ENCODE measurements at places on chromosomes 4 and X.
A peak's percentile ranks its signal among the peaks of the same experiment; 100 is the strongest.

- H3K4me3 ChIP-seq, result no peak overlapping the region
- H3K4me1 ChIP-seq, result no peaks in the 10 kb centered on the region
- no peaks in the 10 kb centered on the region for H3K27me3 ChIP-seq
- no peak for DNase-seq
Measured at GRCh38 chr4:69589884-69590283, 49.6 kb downstream of the UGT2A2 start.

DNA sequence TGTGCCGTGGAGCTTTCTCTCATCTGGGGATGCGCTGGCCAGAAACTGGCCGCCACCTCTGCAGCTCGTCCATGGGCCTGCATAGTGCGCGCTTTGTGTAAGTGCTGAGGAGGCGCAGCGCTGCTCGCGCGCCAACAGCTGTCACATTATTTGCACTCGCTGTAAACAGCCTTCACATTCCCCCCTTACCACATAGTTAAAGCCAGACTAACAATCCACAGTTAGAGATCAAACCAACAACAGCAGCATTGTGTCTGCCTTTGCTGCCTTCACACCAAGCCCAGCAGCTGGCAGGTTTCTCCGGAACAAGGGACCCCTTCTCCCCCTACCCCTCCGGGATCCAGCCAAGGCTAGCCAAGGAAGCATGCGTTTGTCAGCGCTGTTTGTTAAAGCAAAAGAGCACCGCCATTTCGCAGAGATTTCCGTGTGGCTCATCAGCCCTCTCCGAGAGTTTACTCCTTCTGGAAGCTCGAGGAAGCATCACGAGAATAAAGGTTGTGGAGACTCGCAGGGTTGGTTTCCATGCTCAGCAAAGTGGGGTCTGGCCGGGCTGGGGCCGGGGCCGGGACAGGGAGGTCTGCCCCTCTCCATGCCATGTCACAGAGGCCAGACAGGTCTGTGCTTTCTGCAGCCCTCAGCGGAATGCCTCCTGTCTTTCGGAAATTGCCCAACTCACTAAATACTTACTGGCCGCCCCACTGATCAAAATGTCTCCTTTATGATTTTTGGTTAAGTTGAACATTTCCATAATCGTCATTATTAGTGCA, 11.0 kb downstream of the BCOR start:
- no peak overlapping the region for H3K27ac ChIP-seq
- no peaks in the 10 kb centered on the region for H3K36me3 ChIP-seq
- no peaks in the 10 kb centered on the region for H3K27me3 ChIP-seq
- peaks cover 30% of the 10 kb centered on the region for H3K4me1 ChIP-seq
- DNase-seq, result no peak

- peak overlapping the region; percentile 61 for H3K27ac ChIP-seq
- peaks cover 11% of the 10 kb centered on the region for H3K4me1 ChIP-seq
- no peaks in the 10 kb centered on the region for H3K27me3 ChIP-seq
Measured at GRCh38 chrX:129961180-129962083, 21.0 kb upstream of the BCORL1 start.

DNA sequence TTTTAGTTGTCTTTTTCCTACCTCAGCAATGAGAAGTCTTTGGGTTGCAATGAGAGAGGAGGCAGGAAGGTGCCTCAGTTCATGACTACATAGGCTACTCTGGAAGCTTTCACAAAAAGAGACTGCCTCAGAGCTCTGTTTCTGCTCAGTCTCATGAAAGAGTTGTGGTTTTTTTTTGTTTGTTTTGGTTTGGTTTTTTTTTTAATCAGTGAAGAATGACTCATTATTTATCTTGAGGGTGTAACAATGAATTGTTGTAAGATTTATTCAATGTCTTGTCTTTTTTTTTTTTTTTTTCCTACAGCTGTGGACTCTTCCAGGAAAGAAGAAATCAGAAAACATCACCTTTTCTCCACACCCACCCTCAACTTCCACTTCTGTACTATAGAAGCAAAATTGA, 67.5 kb upstream of the CXCL13 start:
- no peak overlapping the region for H3K27ac ChIP-seq
- DNase-seq, result no peak
- H3K4me3 ChIP-seq, result no peak overlapping the region

GRCh38 chrX:26254436-26254835, 38.5 kb downstream of the MAGEB5 start:
- no peak for DNase-seq
- no peaks in the 10 kb centered on the region for H3K36me3 ChIP-seq
- H3K27ac ChIP-seq, result no peak overlapping the region
- H3K4me1 ChIP-seq, result no peaks in the 10 kb centered on the region
- H3K27me3 ChIP-seq, result no peaks in the 10 kb centered on the region

- no peaks in the 10 kb centered on the region for H3K4me1 ChIP-seq
- no peaks in the 10 kb centered on the region for H3K36me3 ChIP-seq
- no peak for DNase-seq
- no peak overlapping the region for H3K4me3 ChIP-seq
- peaks cover 29% of the 10 kb centered on the region for H3K27me3 ChIP-seq
Measured at GRCh38 chr4:68369142-68369805, 19.4 kb upstream of the YTHDC1 start.

- no peak overlapping the region for H3K27ac ChIP-seq
- H3K27me3 ChIP-seq, result no peaks in the 10 kb centered on the region
- no peak overlapping the region for H3K4me3 ChIP-seq
- no peaks in the 10 kb centered on the region for H3K4me1 ChIP-seq
Measured at GRCh38 chr4:166042510-166043055, 169.5 kb downstream of the TLL1 start.

DNA sequence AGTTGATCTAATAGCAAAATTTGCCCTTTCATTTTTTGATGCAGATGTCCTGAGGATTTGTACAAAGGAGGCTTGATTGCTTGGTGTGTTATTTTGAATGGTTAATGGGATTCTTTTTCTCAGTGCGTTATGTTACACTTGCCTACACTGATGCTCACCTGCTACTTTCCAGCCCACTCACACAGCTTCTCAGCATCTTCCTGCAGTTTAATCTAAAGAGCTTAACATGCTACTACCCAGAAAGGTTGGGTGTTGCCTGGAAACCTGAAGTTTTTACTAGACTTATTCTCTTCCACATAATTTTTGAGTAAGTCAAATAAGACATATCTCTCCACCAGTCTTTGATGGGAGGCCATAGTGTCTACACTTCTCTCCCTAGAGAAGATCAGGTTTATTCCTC, 9.9 kb upstream of the GPR101 start:
- H3K4me1 ChIP-seq, result no peaks in the 10 kb centered on the region
- H3K27me3 ChIP-seq, result peaks cover 9% of the 10 kb centered on the region
- no peaks in the 10 kb centered on the region for H3K36me3 ChIP-seq

GRCh38 chr4:46870411-46870810, 38.6 kb downstream of the COX7B2 start:
- H3K36me3 ChIP-seq, result no peaks in the 10 kb centered on the region
- no peak for DNase-seq
- no peak overlapping the region for H3K27ac ChIP-seq
- no peak overlapping the region for H3K4me3 ChIP-seq
- no peaks in the 10 kb centered on the region for H3K4me1 ChIP-seq

GRCh38 chr4:137638934-137639333, 106.6 kb upstream of the PCDH18 start:
- H3K4me1 ChIP-seq, result no peaks in the 10 kb centered on the region
- no peak overlapping the region for H3K4me3 ChIP-seq
- H3K27me3 ChIP-seq, result no peaks in the 10 kb centered on the region
- H3K36me3 ChIP-seq, result no peaks in the 10 kb centered on the region

DNA sequence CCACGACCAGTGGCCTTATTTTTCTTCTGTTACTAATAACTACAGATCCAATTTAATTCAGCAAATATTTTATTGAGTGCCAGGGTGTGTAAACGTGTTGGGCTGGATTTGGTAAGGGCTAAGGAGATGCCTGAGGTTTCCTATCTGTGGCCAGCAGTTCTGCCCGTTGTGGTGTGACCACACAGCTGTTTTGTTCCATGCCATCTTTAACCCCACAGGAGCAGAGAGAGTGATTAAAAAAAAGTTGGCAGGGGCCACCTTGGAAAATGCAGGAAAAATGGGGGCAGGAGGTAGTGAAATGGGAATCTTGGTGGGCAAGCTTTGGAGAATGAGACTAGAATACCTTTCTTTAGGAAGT, 1.1 kb downstream of the PLAC8 start:
- H3K4me1 ChIP-seq, result peaks cover 38% of the 10 kb centered on the region
- no peaks in the 10 kb centered on the region for H3K27me3 ChIP-seq
- peak overlapping the region; percentile 98 for H3K4me3 ChIP-seq
- peaks cover 3% of the 10 kb centered on the region for H3K36me3 ChIP-seq

DNA sequence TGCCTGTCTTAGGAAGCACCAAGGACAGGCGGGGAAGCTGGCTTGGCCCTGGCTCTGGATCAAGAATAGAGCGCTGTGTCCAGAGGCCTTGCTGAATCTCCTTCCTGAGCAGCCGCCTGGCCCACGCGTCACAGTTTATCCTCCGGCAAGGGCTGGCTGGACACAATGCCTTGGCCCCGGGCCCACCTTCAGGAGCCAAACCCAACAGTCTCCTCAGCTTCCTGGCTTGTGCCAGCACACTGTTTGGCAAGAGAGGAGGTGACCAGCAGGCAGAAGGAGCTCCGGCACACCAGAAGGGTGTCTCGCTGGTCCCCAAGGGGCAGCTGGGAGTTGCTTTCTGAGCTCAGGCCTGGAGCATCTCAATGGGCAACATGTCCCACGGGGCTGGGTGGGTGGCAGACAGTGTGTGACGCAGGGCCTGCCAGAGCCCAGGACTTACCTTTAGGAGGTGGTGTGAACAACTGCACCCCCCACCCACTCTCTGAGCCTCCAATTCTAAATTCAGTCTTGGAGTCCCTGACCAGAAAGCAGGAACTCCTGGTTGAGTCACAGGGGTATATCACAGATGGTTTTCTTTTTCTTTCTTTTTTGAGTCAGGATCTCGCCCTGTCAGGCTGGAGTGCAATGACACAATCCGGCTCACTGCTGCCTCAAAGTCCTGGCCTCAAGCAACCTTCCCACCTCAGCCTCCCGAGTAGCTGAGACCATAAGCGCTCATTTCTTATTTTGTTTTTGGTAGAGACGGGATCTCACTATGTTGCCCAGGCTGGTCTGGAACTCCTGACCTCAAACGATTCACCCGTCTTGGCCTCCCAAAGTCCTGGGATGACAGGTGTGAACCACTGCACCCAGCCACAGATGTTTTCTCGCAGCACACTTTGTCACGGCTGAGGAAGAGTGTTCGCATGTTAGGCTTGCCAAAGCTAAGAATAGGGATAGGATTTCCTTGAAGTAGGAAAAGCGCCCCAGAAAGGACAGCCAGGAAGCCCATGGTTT, 361.2 kb downstream of the BCOR start:
- H3K4me1 ChIP-seq, result no peaks in the 10 kb centered on the region
- H3K36me3 ChIP-seq, result no peaks in the 10 kb centered on the region
- no peak overlapping the region for H3K4me3 ChIP-seq
- no peaks in the 10 kb centered on the region for H3K27me3 ChIP-seq

GRCh38 chrX:46279214-46279924, 265.9 kb downstream of the ZNF674 start:
- no peaks in the 10 kb centered on the region for H3K27me3 ChIP-seq
- no peak overlapping the region for H3K27ac ChIP-seq
- peaks cover 9% of the 10 kb centered on the region for H3K4me1 ChIP-seq
- H3K4me3 ChIP-seq, result peak overlapping the region; percentile 67

- no peak overlapping the region for H3K27ac ChIP-seq
- DNase-seq, result no peak
- peaks cover 6% of the 10 kb centered on the region for H3K4me1 ChIP-seq
- peaks cover 2% of the 10 kb centered on the region for H3K36me3 ChIP-seq
Measured at GRCh38 chr4:52877036-52877435, 14.9 kb downstream of the RASL11B start.

DNA sequence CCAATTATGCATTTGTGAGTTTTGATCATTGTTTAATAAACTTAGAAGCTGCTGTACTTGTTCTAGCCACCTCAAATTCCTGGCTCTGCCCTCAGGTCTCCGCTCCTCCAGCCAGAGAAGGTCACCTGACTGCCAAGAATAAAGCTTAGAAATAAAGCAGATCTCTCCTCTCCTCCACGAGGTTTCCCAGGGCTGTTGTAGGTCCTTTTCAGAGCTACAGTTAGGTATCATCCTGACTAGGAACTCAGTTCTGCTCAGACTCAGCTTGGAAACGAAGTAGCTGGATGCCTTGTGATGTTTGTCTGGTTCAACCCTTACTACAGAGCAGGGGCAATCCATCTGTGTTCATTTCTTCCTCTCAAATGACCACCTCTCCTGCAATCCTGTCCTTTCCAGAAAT, 79.1 kb upstream of the RAPGEF2 start:
- H3K36me3 ChIP-seq, result no peaks in the 10 kb centered on the region
- H3K4me3 ChIP-seq, result no peak overlapping the region
- H3K4me1 ChIP-seq, result no peaks in the 10 kb centered on the region
- H3K27ac ChIP-seq, result no peak overlapping the region
- no peak for DNase-seq

- DNase-seq, result no peak
- H3K4me1 ChIP-seq, result no peaks in the 10 kb centered on the region
- no peak overlapping the region for H3K4me3 ChIP-seq
- peaks cover 2% of the 10 kb centered on the region for H3K36me3 ChIP-seq
- H3K27ac ChIP-seq, result peak overlapping the region; percentile 37
Measured at GRCh38 chr4:25929298-25929686, 15.3 kb downstream of the SMIM20 start.

GRCh38 chr4:185323606-185324005, 72.1 kb downstream of the LRP2BP start:
- no peak for DNase-seq
- no peaks in the 10 kb centered on the region for H3K27me3 ChIP-seq
- H3K36me3 ChIP-seq, result peaks cover 13% of the 10 kb centered on the region
- H3K4me3 ChIP-seq, result no peak overlapping the region
- peaks cover 8% of the 10 kb centered on the region for H3K4me1 ChIP-seq

GRCh38 chrX:139211568-139212182, 318.9 kb upstream of the F9 start:
- no peak for DNase-seq
- no peaks in the 10 kb centered on the region for H3K27me3 ChIP-seq
- no peaks in the 10 kb centered on the region for H3K36me3 ChIP-seq

- H3K4me1 ChIP-seq, result peaks cover 6% of the 10 kb centered on the region
- no peak overlapping the region for H3K27ac ChIP-seq
- H3K4me3 ChIP-seq, result no peak overlapping the region
- DNase-seq, result no peak
- H3K36me3 ChIP-seq, result peaks cover 2% of the 10 kb centered on the region
Measured at GRCh38 chr4:81914623-81915022, 442.9 kb upstream of the RASGEF1B start.

- no peaks in the 10 kb centered on the region for H3K4me1 ChIP-seq
- H3K4me3 ChIP-seq, result no peak overlapping the region
- no peak overlapping the region for H3K27ac ChIP-seq
- no peaks in the 10 kb centered on the region for H3K36me3 ChIP-seq
- DNase-seq, result no peak
Measured at GRCh38 chr4:45350438-45350837, 624.1 kb upstream of the GNPDA2 start.

DNA sequence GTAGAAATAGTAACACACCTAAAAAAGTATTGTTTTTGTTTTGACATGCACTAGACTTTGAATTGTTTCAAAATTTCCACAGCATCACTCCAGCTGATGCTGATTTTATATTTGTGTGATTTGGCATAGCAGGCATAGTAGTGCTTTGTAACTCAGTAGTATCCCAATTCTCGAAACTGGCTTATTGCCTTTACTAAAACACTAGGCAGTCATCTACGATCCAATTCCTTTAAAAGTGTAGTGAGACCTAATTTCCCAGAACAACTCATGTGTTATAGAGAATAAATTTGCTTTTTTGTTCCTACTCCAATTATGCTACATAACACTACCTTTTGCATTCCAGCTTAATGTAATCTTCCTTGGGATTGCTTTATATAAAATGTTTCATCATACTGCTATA, 797.7 kb downstream of the ADGRL3 start:
- no peaks in the 10 kb centered on the region for H3K36me3 ChIP-seq
- H3K27ac ChIP-seq, result no peak overlapping the region
- no peak for DNase-seq

- no peaks in the 10 kb centered on the region for H3K27me3 ChIP-seq
- no peak overlapping the region for H3K27ac ChIP-seq
- DNase-seq, result no peak
- H3K4me3 ChIP-seq, result no peak overlapping the region
- H3K36me3 ChIP-seq, result no peaks in the 10 kb centered on the region
Measured at GRCh38 chr4:45353161-45353560, 626.8 kb upstream of the GNPDA2 start.
